ENCODE measurements at places on chromosomes 3 and 15.

DNA sequence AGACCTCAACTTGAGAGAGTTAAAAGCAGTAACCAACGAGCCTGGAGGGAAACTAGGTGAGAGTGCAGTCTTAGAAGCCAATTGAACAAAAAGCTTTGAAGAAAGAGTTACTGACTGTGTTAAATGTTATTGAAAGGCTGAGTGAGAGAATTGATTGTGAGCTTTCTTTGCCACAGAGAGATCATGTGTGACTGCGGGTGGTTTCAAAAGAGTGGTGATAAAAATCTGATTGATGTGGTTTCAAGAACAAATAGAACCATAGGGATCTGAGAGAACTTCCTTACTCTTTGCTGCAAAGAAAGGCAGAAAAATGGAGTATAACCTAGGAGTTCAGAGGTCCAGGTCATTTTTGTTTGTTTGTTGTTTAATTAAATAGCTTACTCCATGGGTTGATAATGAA is 759.9 kb upstream of the ALCAM start:
- DNase-seq, result no peak

DNA sequence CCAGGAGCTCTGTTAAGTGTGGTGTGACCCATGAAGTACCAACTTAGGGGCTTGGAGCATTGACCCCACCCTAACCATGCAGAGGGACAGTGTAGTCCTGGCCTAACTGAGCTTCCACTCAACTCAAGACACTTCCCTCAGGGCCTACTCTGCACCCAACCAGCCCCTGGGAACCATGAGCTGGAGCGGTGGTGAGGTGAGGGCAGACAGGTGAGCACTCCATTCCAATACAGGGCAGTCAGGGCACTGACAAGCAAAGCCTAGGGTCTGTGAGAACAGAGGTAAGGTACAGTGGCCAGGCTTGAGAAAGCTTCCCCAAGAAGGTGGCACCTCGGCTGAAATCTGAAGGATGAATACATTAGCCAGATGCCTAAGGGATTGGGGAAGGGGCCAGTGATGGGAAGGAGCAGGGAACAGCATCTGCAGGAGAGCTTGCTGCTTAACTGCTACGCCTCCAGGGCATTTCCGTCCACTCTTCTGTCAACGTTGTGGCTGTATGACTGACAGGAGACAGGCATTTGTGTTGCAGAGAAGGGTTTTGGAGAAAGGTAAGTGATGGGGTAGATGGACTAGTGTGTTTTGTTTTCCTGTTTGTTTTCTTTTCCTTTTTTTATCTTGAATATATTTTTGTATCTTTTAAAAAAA is 243.5 kb upstream of the TRIM42 start:
- DNase-seq, result no peak

- no peak for DNase-seq
Observed at GRCh38 chr3:121542924-121543323, 2.9 kb downstream of the POLQ start.

DNA sequence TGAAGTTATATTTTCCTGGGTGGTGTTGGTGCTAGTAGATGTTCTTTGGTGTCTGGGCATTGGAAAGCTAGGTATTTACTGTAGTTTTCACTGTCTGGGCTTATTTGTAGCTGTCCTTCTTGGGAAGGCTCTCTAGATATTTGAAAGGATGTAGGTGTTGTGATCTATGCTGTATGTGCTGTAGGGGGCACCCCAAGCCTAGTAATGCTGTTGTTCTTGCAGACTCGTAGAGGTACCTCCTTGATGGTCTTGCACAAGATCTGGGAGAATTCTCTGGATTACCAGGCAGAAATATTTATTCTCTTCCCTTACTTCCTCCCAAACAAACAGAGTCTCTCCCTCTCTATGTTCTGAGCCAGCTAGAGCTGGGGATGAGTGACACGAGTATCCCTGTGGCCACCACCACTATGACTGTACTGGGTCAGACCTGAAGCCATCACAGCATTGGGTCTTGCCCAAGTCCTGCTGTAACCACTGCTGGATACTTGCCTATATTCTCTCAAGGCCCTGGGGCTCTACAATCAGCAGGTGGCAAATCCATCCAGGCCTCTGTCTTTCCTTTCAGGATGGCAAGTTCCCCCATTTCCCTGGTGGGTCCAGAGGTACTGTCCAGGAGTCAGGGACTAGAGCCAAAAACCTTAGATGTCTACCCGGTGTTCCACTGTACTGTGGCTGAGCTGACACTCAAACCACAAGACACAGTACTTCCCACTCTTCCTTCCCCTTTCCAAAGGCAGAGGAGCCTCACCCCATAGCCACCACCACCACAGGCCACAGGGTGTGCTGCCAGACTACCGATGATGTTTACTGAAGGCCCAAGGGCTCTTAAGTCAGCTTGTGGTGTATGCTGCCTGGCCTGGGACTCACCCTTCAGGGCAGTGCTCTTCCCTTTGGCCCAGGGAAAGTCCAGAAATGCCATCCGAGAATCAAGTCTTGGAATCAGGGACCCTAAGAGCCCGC is 195.2 kb upstream of the DPPA4 start:
- DNase-seq, result no peak

- DNase-seq, result no peak
Observed at GRCh38 chr3:18454766-18455165, 29.6 kb upstream of the SATB1 start.

- DNase-seq, result no peak
Observed at GRCh38 chr3:35523838-35524237, 115.5 kb upstream of the ARPP21 start.

GRCh38 chr3:105700575-105700974 is 168.2 kb downstream of the CBLB start:
- DNase-seq, result no peak

- no peak for DNase-seq
Observed at GRCh38 chr15:58629625-58630024, 119.9 kb downstream of the ADAM10 start.

DNA sequence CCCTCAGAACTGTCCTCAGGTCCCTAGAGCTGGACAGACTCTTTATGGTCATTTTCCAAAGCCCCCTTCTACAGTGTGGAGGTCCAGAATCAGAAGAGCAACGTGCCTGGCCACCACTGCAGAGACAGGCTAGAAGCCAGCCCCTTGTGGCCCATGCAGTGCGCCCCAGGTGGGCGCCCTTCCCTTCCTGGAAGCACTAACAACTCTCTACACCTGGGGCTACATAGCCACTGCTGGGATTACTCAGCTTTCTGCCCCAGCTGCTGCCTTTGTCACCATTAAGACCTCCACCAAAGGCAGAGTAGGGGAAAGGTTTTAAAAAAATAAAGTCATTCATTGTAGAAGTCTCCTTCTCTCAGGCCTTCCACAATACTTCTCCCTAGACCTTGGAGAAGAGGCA is 2.3 kb downstream of the RASGRP1 start:
- DNase-seq, result no peak

DNA sequence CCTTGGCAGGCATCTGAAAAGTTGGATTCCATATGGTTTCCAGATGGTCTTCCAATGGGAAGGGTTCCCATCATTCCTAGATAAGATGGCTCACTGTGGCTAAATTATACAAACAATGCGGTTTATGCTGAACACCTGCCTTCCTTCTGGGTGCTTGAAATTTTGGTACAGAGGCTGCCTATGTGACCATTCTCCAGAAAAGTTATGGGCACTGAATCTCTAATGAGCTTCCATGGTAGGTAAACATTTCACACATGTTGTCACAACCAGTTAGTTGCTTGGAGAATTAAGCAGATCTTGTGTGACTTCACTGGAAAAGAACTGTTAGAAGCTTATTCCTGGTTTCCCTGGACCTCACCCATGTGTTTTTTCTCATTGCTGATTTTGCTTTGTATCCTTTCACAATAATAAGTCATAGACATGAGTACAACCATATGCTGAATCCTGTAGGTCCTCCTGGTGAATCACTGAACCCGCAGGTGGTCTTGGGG is 30.1 kb downstream of the PLOD2 start:
- no peak for DNase-seq

GRCh38 chr3:10398341-10398740 is 77.4 kb upstream of the SEC13 start:
- no peak for DNase-seq

DNA sequence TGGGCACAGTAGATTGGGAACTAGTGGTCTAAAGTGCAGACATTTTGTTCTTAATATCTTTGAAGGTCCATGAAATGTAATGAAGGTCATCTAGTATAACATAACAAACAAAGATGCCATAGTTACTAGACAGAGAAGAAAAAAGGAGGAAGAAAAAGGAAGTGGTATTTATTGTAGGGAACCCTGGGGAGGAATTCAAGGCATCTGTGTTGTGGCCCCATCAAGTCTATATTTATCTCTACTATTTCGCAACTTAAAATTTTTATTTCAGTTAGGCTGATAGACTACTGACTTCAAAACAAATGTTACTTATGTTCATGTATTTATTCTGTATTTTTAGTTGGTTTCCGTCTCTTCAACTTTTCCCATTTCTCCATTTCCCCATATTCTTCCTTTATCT is 48.9 kb upstream of the ZDHHC23 start:
- no peak for DNase-seq

DNA sequence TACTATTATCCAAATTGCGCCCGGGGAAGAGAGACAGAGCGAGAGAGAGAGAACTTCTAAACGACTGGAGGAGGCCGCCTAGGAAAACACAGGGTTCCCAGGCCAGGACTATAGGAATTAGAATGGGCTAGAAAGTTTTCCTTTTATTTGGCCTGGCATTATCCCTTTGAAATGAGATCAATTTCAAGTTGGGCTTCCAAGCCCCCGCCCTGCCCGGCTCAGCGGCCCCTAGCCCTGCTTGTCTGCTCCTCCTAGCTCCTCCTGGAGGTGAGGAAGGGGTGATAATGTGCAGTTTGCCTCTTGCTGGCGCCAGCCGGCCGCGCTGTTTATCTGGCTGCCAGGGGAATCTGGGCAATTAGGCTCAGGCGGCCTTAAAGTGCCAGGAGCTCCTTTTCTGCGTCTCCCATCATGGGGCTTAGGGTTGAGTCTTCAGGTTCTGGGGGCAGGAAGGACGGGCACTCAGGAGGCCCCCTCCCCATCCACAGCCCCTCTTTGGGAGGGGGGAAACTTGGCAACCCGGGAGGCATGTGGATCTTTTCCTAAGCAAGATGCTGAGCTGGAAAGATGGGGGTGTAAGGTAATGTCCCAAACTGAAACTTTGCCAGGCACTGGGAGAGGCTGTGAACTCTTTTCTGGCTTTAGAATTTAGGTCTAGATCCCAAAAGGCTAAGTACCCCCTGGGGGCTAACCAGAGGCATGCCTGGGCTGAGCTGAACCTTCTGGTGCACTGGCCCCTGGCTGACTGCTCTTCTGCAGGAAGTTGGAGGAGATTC is 5.5 kb downstream of the SMAD6 start:
- no peak for DNase-seq

DNA sequence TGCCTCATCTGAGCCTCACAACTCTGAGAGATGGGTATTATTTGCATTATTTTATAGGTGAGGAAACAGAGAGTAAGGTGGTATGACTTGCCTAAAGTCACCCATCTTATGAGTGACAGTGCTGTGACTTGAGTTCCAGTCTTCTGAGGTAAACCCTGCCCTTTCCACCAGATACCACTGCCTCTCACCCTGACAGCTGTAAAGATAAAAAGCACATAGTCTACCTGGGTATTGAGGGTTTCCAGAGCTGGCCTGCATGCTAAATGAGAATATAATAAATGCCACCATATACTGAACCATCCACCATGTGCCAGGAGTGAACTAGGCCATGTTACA is 25.6 kb downstream of the RASGRP1 start:
- DNase-seq, result no peak

DNA sequence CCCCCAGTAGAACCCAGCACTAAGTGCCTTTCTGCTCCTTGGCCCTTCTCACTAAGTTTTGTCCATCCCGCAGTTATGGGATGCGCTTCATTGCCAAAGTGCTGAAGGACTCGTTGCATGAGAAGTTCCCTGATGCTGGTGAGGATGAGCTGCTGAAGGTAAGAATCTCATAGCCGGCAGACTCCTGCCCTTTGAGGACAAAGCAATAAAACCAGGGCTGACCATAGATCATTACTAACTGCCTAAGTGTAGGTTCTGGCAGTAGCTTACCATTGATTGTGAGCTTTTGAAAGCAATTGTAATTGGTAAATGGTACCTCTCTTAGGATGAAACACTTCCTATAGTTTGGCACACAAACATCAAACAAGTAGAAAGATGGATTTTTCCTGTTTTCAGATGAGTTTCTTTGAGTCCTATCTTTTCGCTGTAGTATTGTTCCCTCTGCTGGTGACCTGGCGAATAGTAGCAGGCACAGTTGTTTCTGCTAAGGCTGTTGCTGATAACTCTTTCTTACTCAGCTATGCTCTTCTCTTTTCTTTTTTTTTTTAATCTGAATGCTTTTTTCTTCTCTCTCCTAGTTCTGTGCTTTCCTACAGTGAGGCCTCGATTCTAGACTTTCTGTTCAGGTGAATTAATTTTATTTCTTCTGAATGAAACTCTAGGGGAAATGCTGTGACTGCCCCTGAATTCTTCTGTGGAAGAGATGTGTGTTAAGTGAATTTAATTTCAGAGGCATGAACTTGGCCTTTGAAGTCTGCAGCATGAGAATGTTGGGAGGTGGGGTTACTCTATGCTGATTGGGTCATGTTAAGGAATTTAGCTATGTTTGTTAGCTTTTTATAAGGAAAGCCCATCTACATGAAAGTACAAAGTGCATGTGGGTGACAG is 47.4 kb upstream of the CRTC3 start:
- no peak for DNase-seq

GRCh38 chr15:74517096-74517495 is 23.9 kb upstream of the ARID3B start:
- no peak for DNase-seq

- no peak for DNase-seq
Observed at GRCh38 chr3:193509103-193509965, 45.4 kb downstream of the ATP13A4 start.

DNA sequence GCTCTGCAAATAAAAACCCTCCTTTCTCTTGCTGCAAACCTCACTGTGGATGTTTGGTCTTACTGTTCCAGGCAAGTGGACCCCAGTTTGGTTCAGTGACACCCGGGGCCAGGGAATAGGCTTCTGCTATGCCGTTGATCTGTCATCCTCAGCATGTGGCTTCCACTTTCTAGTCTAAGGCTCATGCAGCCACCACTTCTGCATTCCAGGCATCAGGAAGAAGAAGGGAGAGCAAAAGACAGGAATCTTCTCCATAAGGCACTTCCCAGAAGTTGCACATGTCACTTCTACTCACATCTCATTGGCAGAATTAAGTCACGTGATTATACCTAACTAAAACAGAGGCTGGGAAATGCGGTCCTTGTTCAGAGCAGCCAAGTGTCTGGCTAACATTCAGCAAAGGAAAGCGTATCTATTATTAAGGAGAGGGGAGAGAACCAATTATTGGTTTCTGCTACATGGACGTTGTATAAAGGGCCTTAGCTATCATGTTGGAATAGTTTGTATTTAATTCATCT is 173.6 kb upstream of the PFN2 start:
- no peak for DNase-seq

DNA sequence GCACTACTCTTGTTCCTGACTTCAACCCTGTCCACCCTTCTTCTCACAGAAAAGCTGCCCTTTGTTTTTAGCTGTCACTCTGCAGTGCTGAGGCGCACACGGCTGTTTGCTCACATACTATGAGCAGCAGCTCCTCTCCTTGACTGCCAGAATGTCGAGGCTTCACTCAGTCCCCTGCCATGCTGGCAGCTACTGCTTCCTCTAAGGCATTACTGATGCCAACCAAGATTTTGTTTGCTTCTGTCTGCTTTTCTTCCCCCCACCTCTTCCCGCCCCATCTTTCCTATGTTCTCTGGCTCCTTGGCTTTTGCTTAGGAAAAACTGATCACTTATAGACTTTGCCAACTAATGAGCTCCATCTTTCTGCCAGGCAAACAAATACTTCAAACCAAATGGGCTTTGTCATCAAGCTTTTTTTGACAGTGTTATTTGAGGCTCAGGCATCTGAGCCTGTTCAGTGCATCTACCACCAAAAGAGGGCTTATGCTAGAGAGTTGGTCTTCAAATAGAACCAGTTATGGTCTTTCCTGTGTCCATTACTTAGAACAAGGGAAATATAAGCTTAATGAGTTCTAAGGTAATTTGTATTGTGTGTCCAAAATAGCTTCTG is 81.0 kb downstream of the FBXL2 start:
- DNase-seq, result no peak
